WTC11 (cell line): ENCODE measurements at places on chromosomes 11 and 22. TPM values are rescaled to one million over a fixed set of nuclear protein-coding genes. Genes with fewer than 3 reads are reported as not detected.
A peak's percentile ranks its signal among the peaks of the same experiment; 100 is the strongest.

- no peak overlapping the region for H3K4me3 ChIP-seq
- H3K27ac ChIP-seq, result no peak overlapping the region
- DNase-seq, result no peak
- H3K4me1 ChIP-seq, result peaks cover 25% of the 10 kb centered on the region
- H3K36me3 ChIP-seq, result no peaks in the 10 kb centered on the region
- peaks cover 6% of the 10 kb centered on the region for H3K27me3 ChIP-seq
These were observed 116.7 kb downstream of the NTM start for GRCh38 chr11:131486937-131487635.

DNA sequence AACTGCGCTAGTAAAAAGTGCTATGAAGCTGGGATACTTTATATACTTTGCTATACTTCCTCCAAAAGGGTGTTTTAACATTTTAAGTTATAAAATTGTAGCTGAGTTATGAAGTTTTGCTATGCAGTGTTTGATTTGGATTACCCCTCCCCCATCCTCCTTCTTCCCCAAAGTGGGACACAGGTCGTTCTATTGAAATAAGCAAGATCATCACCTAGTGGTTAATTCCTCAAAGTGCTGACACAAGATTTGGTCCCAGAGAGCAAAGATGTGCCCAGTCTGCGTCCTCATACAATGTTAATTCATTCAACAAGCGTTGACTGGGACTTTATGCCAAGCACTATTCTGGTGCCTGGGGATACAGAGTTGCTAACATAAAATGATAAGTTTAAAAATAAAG, 78.5 kb downstream of the SPON1 start:
- H3K27ac ChIP-seq, result no peak overlapping the region
- H3K36me3 ChIP-seq, result no peaks in the 10 kb centered on the region
- H3K4me3 ChIP-seq, result no peak overlapping the region
- DNase-seq, result no peak
- no peaks in the 10 kb centered on the region for H3K27me3 ChIP-seq

GRCh38 chr11:124832571-124832970, 32.4 kb upstream of the MSANTD2 start:
- H3K4me1 ChIP-seq, result peaks cover 17% of the 10 kb centered on the region
- H3K27me3 ChIP-seq, result peaks cover 45% of the 10 kb centered on the region
- H3K27ac ChIP-seq, result no peak overlapping the region
- no peak for DNase-seq

- peak; percentile 53 for DNase-seq
- H3K27me3 ChIP-seq, result no peaks in the 10 kb centered on the region
- H3K27ac ChIP-seq, result no peak overlapping the region
- no peaks in the 10 kb centered on the region for H3K36me3 ChIP-seq
These were observed 32.2 kb upstream of the AQP11 start for GRCh38 chr11:77557553-77557952.

DNA sequence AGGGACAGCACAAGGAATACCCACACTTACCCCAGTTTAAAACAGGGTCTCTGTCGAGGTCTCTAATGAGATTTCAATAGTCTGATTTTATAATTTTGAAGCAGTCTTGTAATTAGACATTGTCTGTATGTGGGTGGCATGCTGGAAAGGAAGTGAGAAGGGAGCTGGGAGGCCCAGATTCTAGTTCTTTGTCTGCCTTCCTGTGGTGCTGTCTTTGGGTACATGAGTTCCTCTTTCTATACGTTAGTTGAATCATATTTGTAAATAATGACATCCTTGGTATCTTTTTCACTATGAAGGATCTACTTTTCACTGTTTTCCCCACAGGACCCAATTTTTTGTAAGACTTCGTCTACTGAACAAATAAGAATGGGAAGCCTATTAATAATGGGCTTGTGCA, 42.0 kb upstream of the TENM4 start:
- H3K27me3 ChIP-seq, result peaks cover 20% of the 10 kb centered on the region
- H3K4me3 ChIP-seq, result no peak overlapping the region
- H3K27ac ChIP-seq, result no peak overlapping the region
- H3K36me3 ChIP-seq, result no peaks in the 10 kb centered on the region
- H3K4me1 ChIP-seq, result peaks cover 31% of the 10 kb centered on the region

The C2CD2L gene
- 3.4 to 6.4 TPM (median 4.4 TPM) in 3 replicates for total RNA-seq

The TMEM86A gene
- total RNA-seq, result 1.3 to 1.7 TPM (median 1.6 TPM) in 3 replicates

The PTPRCAP gene
- 3.5 to 4.0 TPM (median 3.6 TPM) in 3 replicates for total RNA-seq
